ENCODE measurements at places on chromosomes 1 and 21. TPM values are rescaled to one million over a fixed set of nuclear protein-coding genes. Genes with fewer than 3 reads are reported as not detected.

MCOLN3 gene
- total RNA-seq = 0.97 TPM

LCA5L gene
- 0.97 TPM for total RNA-seq

ASPM gene
- total RNA-seq = 3.9 TPM

THEM5 gene
- not detected for total RNA-seq

ANKRD34A gene
- 1.6 TPM for total RNA-seq

RGSL1 gene
- total RNA-seq = not detected
